ENCODE measurements at places on chromosomes 3 and 15. TPM values are rescaled to one million over a fixed set of nuclear protein-coding genes. Genes with fewer than 3 reads are reported as not detected.
A peak's percentile ranks its signal among the peaks of the same experiment; 100 is the strongest.

GRCh38 chr3:147360646-147361453 is 45.5 kb downstream of the ZIC4 start:
- no peak for DNase-seq

DNA sequence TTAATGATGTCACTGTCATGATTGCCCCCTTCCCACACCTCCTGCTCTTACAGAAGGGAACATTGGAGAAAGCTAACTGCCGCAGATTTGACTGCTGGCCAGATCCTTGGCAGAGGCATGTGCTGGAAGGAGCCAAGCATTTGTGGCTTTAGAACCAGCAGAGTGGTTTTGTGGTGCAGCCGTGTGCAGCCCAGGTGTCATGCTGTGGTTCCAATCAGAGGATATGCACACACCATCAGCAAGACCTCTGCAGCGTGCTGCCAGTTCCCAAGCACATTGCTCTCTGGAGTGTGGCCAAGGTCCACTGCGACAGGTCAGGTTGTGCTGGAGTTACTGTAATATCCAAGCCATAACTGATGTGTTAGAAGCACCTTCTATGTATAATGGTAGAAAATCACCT is 61.6 kb downstream of the OTOL1 start:
- peak; percentile 84 for DNase-seq

DNA sequence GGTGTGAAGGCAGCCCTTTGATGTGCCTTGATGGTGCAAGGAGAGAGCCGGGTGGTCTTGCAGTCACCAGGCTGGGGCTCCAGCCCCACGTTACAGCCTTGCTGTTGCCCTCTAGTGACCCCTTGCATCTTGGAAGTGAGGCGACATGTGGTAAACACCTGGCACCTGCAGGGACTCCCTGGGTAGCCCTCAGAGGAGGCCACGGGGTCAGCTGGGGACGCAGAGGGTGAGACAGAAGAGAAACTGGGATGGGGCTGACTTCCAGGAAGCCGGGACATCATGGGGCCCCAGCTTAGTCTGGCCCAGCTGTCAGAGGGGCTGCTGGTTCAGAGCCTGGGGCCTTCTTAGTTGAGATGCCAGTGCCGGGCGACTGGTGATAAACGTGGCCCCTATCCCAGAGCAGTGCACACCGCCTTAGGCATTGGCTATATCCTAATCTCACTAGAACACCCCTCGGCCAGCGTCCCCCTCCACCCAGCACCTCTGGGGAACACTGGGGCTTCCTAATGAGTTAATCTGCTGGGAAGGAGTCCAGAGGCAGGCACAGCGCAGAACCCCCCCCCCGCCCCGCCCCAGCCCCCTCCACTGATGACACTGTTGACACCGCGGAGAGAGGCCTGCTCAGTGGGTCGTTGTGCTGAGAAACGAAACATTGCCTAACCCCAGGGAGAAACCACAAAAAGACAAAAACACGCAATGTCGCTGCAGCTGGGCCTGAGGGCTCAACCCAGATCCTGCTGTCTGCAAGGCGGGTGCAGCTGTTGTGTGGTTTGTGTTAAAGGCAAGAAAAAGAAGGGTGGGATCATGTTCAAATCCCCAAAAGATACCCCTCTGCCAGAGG is 60.5 kb upstream of the KLF13 start:
- peak; percentile 66 for DNase-seq

- peak; percentile 93 for DNase-seq
These were observed 30.3 kb upstream of the C15orf39 start for GRCh38 chr15:75171408-75171807.

DNA sequence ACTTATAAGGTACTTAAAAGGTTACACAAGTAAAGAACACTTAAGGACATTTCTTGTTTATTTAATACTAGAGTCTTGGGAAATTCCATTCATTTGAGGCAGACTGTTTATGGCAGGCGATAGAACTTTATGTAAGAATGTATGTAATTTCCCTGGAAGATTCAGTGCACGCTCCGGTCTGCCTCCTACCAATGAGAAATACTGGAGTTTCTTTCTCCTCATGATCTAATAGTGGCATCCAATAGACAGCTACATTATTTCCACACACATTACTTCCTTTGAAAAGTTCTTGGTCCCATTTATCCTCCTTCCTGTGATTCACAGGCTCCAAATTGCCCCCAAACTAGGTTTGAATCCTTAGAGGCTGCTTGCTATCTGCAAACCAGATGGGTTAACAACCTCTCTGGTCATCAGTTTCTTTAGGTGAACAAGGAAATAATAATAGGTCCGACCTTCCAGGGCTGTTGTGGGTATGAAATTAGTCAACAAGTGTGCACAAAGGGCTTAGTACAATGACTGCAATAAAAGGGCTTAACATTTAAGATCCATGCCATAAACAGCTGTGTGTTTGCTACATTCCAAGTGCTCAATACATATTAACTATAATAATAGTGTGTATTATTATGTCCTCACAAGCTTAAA is 30.7 kb downstream of the EIF4E3 start:
- peak; percentile 39 for DNase-seq

DNA sequence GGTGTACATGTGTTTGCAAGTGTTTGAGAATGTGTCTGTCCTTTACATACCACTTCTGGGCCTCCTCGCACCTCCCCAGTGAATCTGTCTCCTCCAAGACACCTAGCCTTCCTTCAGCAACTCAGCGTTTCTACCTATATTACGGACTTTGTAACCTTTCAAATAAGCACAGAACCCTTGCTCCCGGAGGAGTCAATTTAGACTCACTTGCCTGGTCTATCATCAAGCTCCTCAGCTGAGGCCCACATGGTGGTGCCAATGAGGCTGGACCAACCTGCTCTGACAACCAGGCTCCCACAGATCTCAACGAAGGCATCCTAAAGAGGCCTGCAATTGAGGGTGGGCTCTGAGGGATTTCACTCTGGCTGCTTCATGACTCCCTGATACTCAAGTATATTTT is 32.8 kb upstream of the TIMP4 start:
- DNase-seq = no peak

DNA sequence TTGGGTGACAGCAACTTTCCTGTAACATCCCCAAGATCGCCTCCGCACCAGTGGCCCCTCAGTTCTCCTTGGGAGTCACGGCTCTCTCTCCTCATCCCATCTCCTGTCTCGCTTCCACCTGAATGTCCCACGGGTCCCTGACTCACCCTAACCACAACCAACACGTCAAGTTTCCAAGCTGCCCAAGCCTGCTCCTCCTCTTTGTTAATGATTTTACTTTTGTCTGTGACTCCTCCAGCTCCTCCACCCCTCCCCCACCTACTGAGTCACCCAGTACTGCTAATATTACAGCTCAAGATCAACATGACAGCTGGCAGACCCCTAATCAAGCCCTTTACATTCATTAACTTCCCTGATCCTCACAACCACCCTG is 39.3 kb downstream of the BDH1 start:
- peak; percentile 89 for DNase-seq

GRCh38 chr3:49199900-49200281 is 28.5 kb downstream of the KLHDC8B start:
- DNase-seq = no peak

GRCh38 chr3:29655015-29655747 is 374.3 kb downstream of the RBMS3 start:
- no peak for DNase-seq

DNA sequence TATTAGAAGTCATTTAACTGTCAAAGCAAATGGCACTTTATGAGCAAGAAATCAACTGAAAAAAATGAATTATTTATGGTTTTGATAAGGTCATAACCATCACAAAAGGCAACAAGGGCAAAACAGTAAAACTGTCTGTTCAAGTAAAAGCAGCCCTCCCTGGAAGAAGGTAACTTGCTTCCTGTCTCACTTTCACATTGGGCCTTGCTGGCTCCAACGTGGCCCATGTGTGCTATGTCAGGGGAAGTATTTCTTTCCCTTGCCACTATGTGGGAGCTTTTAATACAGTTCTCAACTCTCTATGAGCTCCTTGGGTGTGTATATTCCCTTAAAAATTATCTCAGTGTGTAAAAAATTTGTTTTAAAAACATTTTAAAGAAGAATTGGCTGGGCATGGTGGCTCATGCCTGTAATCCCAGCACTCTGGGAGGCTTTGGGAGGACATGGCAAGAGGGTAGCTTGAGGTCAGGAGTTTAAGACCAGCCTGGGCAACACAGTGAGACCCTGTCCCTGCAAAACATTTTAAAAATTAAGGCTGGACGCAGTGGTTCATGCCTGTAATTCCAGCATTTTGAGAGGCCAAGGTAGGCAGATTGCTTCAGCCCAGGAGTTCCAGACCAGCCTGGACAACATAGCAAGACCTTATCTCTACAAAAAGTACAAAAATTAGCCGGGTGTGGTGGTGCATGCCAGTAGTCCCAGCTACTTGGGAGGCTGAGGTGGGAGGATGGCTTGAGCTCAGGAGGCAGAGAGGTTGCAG is 45.2 kb upstream of the TJP1 start:
- DNase-seq = no peak

DNA sequence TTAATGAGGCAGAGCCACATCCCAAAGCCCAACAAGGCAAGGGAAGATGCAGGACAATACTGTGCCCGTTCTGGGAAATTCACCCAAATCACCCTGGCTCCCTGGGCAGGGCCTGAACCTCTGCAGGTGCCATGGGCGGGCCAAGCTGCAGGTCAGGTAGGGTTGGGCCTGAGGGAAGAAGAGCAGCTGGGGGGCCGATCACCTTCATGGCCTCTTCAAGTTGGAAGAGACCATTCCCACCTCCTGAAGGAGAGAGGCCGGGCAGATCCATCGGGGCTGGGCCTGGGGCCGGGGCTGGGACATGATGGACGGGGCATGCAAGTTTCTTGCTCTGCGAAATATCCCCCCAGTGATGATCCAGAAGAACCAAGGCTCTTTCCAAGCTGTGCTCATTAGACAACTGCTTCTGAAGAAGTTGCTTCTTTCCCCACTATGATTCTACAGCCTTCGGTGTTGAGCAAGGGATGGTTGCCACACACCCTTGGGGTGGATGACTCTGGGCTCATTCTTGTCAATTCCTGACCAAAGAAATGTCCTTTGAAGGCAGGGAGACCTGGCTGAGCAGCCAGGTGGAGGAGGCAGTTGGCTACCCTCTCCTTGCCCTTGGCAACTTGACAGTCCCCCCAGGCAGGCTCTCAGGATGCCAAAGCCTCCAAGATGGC is 38.2 kb downstream of the KLHL25 start:
- no peak for DNase-seq

DNA sequence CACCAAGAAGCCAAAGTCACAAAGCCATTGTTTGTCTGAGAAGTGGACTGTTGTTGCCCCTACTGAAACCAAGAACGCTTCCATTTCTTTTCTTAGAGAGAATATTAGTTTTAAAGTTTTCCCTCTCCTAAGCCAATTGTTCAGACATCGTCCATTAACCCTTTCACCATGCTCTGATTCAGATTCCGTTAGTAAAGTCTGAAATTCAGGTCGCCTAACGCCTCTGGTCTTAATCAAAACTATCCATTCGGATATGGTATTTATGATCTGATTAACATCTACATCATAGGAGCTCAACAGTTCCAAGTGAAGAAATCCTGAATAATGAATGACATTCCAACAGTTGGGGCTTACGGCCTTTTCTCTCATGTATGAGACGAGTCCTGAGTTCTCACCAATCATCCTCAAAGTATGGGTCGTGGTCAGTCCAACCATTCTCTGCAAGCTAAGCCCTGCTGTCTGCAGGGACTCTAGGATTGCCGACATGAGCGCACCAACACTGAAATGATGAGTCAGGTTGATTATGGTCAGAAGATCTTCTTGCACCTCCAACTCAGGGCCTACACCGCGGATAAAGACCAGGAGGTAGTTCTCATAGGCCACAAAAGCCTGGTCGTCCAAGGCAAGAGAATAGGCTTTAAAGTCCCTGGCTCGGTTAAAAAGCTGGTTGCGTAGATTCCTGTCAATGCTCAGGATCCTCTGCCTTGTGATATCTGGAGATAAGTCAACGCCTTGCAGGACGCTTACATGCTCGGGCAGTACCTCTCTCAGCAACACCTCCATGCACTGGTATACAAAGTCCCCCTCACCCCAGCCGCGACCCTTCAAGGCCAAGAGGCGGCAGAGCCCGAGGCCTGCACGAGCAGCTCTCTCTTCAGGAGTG is 767 bp downstream of the EPM2AIP1 start:
- DNase-seq = peak; percentile 7

- no peak for DNase-seq
These were observed 15.6 kb downstream of the CLDN1 start for GRCh38 chr3:190306513-190307163.

DNA sequence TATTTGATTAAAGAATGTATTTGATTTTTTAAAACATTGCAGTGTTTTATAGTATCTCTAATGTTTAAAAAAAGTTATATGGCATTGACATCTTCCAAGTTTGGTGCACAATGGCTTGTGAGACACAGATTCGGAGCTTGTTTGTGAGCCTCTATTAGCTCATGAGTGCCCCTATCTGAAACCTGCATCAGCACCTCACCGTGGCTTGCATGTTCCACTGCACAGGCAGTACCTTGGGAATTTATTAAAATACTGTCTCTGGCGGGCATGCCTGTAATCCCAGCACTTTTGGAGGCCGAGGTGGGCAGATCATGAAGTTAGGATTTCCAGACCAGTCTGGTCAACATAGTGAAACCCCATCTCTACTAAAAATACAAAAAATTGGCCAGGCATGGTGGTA is 6.8 kb upstream of the RTP2 start:
- peak; percentile 30 for DNase-seq

- DNase-seq = no peak
These were observed 1.8 kb downstream of the ARL8B start for GRCh38 chr3:5123937-5124336.

DNA sequence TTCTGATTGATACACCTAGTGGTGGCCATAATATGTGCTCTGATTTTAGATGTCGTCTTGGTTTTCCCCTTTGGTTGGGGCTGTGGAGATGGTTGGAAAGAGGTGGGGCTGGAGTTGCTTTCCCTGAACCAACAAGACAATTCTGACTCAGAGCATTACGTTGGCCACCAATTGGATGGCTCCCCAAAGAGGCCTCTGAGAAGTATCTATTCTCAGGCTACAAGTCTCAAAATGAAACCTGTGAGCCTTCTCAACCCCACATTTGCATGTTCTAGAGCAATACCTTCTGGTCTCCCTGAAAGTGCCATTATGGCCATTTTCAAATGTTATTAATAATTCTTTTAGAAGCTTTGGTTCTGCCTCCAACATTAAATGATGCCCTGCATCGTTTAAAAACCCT is 188.4 kb upstream of the WNT5A start:
- no peak for DNase-seq

DUOXA1 gene
- total RNA-seq = not detected

GRAMD1C gene
- total RNA-seq = 0.23 TPM

PPM1M gene
- 4.4 TPM for total RNA-seq

NR1I2 gene
- not detected for total RNA-seq

EIF4E3 gene
- 0.97 TPM for total RNA-seq

SCN11A gene
- not detected for total RNA-seq

TBC1D5 gene
- 15.4 TPM for total RNA-seq

ERC2 gene
- 0.18 TPM for total RNA-seq

GPR62 gene
- total RNA-seq = not detected

DUOX1 gene
- not detected for total RNA-seq

CCDC80 gene
- total RNA-seq = 31.7 TPM

ASB7 gene
- total RNA-seq = 8.9 TPM

CHRNA5 gene
- 39.4 TPM for total RNA-seq
